ENCODE measurements at places on chromosomes 1 and 21.

DNA sequence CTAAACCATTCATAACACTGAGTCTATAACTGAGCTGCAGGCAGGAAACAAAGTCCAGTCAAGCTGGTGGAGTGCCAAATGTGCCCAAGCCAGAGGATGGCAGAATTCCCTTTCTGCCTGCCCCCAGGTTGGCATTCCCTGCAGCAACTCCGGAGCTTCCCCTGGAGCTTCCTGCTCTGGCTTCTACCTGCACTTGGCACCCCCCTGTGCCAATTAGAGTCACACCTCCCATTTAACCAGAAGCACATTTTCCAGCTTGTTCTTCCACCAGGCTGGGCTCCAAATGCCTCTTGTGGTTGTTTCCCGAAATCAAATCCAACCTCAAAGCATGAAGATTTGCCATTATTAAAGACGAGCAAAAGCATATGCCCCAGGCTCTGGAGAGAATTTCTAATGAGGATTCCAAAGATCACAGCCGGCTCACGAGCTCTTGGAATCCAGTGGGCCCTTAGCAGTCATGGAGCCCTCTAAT is 294.5 kb downstream of the RRAGC start:
- DNase-seq = no peak

DNA sequence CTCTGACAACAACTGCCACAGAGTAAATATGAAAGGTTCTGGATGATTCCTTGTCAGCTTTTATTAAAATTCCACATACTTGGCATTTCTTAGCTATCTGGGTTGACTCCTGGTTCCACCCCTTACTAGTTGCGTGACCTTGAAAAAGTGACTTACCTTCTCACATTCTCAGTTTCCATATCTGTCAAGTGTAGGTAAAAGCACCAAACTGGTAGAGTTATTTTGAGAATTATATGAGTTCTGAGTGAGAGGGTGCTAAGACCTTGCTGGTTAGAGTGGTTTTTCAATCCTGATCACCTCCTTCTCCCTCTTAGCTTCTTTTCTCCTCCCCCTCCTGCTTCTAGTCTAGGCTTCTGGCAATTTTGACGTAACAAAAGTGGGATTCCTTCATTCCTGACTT is 83.4 kb upstream of the ABCD3 start:
- no peak for DNase-seq

- DNase-seq = no peak
Observed at GRCh38 chr21:45974073-45975019, 7.2 kb upstream of the COL6A1 start.

GRCh38 chr1:198416296-198416695 is 124.2 kb downstream of the ATP6V1G3 start:
- no peak for DNase-seq

- no peak for DNase-seq
Observed at GRCh38 chr1:193212637-193213036, 26.2 kb upstream of the B3GALT2 start.

- no peak for DNase-seq
Observed at GRCh38 chr1:8070381-8070811, 44.3 kb upstream of the ERRFI1 start.

DNA sequence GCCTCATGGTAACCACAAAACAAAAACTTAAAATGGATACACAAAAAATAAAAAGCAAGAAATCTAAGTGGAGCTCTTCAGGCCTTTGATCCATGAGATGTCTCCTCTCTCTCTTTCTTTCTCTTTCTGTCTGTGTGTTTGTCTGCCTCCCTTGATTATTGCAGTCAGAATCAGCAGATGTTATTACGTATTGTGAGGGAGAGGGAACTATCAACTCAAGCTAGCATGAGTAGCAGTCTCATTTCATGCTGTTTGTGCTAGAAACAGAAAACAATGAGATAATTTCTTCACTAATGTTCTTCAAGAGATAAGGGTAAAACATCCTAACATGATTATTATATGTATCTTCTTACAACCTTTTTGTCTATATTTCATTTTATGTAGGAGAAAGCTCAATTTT is 103.7 kb upstream of the PDC start:
- DNase-seq = no peak

DNA sequence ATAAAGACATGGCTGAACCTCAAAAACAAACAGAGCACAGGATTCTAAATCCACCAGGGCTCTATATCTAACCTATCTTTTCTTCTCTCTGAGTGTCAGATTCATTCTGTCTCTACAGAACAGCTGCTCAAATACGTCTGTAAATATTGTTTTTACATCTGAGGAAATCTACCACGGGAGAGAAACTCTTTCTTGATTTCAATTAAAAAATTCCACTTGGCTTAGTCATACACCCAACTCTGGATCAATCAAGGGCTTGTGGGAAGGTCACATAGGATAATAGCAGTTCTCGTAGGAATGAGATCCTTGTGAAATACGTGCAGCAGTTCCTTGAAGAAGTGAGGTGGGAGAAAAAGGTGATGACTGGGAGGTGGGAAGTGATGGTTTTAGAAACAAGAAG is 1355.7 kb upstream of the ADGRL2 start:
- DNase-seq = no peak

GRCh38 chr1:111286912-111287311 is 3.7 kb upstream of the CHIA start:
- DNase-seq = no peak

DNA sequence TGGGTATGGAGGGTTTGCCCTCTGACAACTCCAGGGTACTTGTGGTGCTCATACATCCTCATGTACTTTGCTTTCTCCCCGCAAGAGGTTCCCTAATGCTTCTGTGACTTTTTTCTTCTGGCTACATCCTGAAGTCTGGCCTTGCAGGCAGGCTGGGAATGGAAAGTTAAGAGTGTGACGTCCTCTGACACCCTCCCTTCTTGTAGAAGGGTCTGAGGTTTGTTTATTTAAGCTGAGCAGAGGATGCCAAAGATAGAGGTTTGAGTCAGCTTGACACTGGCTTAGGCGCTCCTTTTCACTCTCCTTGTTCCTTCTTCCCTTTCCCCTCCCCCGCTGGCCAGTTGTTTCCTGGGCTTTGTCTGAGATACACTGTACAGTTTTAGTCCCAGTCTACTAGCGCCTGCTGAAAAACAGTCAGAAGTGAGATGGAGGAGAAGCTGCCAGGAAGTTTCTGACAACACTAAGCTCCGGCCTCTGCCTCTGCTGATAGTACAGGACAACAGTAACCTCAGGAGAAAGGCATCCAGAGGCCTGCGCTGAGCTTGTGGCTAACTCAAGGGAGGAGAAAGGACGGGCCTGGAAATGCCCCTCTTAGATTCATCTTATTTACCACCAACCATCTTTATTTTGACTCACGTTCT is at the start of gene MACF1:
Gene MACF1, plus strand, starts transcription at position 255 of the 641 bp plus-strand sequence. Its CDS starts 328 bp downstream, at position 583.
- DNase-seq = no peak

DNA sequence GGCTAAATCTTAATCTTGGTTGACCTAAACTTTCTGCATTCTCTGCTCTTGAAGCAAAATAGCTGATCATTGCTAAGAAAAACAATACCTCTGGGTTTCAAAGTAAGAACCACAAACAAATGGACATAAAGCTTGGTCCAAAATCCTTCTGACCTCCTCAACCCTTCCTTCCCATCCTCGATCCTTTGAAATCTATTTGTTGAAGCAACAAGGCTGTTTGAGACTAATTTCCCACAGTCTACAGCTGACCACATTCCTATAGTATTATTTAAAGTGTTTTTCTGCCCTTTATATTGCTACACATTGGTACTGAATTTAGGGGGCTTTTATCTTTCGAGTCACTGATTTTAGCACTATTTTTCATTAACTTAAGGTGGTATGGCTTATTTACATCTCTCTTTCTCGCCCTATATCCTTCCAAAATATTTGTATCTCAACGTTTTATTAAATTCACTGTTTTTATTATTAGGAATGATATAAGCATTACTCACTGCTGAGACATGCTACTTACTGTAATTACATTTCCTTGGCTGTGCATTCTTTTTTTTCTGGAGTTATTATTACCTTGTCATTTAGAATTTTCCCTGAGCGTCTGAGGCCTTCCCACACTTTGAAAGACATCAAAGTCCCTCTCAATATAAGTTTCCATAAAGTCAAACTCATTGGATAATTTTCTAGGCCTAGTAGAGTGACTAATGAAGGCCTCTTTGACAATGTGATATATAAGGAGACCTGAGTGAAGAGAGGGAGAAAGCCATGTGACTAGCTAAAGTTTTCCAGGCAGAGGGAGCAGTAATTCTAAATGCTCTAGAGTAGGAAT is 73.9 kb downstream of the RAB3GAP2 start:
- DNase-seq = no peak

DNA sequence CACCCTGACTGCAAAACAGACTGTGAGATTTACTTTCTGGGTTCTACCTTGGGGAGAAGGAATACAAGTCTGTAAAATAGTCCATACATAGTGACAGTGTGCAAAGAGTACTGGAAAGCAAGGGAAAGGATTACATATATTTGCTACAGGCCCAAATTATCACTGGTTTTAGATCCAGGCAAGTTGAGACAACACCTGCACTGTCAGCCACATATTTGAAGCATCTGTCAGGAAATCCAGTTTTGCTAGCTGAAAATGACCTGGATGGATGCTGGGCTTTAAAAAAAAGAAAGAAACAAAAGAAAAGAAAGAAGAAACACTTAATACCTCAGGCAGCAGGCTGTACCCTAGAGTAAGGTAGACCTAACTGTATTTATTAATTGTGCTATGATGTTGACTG is 23.9 kb upstream of the SPRR2G start:
- DNase-seq = no peak

DNA sequence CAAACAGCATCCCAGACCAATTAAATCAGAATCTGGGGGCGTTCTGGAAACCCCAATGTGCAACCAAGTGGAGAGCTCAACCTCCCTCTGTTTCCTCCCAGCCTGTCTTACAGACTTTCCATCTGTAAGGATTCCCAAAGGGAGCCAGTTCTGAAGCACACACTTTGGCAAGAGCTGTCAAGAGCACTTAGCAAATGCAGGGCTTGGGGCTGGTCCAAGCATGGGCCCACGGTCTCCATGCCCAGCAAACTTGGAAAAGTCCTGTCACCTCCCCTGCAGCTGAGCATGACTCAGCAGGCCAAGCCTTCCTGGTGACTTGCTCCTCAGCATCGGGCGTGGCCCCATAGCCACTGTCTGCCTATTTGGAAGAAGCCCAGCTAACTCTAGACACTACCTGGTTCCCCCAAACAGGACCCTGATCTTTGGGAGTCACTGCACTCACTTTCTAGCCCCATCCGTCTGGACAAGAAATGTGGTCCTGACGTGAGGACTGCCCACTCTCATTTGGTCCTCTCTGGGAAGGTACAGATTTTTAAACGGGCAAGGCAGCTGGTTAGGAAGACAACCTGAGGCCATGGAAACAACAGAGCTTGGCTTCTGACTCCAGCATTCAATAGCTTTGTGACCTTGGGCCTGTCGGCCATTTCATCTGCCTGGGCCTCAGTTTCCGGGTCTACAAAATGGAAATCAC is 16.9 kb downstream of the SLC2A1 start:
- no peak for DNase-seq

- DNase-seq = no peak
Observed at GRCh38 chr1:171286032-171286705, 27.8 kb upstream of the FMO4 start.

- no peak for DNase-seq
Observed at GRCh38 chr1:41427122-41427913, 57.2 kb downstream of the EDN2 start.

DNA sequence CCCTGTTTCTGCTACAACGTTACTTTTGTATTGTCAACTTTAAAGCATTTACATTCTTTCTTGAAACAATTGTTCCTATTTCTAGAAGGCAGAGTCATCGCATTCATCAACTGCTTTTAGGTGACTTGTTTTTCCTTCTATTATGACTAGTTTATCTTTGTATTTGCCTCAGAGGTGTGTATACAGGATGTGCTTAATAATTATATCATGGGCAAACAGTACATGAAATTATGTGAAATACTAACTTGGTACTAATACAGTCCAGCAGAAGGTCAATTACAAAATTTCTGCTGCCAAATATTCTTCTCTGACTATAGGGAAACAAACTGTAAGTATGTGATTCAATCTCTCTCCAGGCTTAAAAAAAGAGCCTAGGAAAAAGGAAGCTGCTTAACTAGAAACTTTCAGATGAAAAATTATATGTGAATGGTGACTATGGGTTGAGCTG is 101.6 kb downstream of the C4BPA start:
- no peak for DNase-seq

- DNase-seq = no peak
Observed at GRCh38 chr1:118204648-118205047, 19.6 kb upstream of the SPAG17 start.

- DNase-seq = no peak
Observed at GRCh38 chr21:28731700-28732321, 260.9 kb downstream of the LTN1 start.

DNA sequence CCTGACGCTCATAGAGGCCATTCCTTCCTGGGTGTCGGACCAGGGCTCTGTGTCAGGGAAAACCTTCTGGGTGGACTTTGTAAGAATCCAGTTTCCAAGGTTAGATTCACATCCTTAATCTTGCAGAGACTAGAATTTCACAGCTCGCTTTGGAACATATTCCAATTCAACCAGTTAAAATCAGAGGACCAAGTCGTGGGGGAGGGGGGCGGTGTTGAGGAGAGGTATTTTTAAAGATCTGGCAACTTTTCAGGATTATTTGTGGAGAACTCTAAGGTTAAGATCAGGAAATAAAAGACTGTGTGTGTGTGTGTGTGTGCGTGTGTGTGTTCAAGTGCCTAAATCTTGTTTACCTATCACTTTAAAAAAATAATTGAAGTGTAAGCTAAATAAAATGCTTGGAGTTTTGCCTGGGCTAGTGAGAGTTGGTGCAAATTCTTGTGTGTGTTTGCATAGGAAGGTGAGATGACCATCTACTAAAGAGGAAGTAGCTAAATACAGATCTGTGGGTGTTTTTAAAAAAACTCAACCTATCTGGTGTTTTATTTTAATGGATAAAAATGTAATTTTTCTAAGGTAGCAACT is 21.8 kb downstream of the TENT5C start:
- no peak for DNase-seq

DNA sequence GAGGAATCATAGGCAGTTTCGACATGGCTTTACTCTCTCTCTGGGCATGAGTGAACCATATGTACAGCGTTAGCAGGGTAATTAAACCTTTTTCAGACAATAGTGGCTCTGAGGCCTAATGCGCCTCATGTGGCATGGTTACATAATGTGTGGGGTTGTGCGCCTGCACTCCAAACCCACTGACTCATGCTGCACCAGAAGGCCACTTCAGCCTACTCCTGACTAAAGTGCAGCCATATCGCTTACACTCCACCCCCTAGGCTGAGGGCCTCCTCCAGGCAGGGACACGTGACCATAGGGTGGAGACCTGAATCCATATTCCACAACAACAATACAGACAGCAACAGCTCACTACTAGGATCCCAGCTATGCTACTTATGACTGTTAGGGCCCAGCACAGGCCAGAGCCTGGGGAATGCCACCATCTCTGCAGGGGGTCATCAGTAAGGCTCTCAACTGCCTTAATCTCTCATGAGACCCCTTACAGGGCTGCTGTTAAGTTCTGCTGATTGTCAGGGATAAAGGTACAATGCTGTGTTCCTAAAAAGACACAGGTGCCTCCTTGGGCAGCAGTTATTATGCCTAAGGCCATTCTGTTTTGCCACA is 13.4 kb upstream of the ODF2L start:
- DNase-seq = no peak

- DNase-seq = no peak
Observed at GRCh38 chr1:47523835-47524215, 86.0 kb downstream of the FOXD2 start.
